Iris pigment epithelial cell (primary cell): ENCODE measurements at places on chromosomes 5 and 9.

DNA sequence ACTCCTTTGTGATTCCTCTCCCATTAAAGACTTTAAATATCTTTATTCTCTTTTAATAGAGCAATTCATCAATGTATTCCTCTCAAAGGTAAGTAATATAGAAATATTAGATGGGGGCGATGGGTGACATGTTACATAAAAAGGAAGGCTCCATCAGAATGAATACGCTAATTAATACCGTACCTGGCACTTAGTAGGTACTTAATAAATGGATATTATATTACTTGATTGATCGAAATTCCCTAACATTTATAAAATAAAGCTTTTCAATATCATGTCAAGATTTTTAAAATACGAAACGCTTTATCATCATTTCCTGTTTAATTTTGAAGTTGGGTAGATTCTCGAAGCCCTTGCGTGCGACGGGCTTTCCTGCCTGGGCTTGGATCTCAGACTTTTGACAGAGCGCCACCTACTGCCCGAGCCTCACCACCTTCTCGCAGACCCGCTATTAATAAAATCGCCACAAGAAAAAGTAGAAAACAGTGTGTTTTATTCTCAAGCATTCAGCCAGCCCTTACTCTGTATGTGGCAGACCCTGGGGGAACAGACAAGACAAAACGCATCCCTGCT lies 99.4 kb downstream of the C5orf15 start:
- peak; percentile 79 for DNase-seq

DNA sequence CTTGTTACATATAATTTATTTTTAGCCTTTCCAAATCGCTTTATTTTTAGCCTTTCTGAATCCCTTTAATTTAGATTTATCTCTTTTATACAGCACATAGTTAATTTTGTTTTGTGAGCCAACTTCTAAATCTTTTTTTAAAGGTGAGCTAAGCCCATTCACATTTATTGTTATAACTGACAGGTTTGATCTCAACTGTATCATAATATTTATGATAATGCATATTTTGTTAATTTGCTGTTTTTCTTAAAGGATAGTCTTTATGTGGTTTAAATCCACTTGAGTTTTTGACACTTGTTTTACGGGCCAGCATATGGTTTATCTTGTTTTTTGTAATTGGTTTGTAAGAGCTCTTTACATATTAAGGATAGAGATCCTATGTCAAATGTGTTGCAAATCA lies 177.8 kb upstream of the SMIM23 start:
- no peak for DNase-seq

GRCh38 chr5:159519365-159519764 lies 189.1 kb upstream of the IL12B start:
- DNase-seq = no peak

DNA sequence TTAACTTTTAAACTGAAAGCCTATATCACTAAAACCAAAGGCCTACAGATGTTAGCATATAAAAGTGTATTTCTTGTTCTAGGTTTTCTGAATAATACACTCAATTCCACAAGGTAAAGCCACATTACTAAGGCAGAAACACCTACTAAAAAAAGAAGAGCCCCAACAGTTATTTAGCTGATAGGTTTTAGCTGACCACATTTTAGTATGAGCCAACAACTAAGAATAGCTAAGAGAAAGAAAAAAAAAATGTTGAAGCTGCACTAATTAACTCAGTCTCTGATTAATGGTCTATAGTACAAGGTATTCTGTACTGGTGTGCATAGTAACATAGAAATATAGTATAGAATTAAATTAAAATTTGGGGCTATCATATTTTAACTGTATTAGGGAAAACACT lies 23.5 kb downstream of the ZFR start:
- no peak for DNase-seq

- peak; percentile 62 for DNase-seq
Observed at GRCh38 chr5:132850066-132850465, 16.2 kb downstream of the GDF9 start.

- no peak for DNase-seq
Observed at GRCh38 chr5:35213608-35214007, 16.7 kb downstream of the PRLR start.

DNA sequence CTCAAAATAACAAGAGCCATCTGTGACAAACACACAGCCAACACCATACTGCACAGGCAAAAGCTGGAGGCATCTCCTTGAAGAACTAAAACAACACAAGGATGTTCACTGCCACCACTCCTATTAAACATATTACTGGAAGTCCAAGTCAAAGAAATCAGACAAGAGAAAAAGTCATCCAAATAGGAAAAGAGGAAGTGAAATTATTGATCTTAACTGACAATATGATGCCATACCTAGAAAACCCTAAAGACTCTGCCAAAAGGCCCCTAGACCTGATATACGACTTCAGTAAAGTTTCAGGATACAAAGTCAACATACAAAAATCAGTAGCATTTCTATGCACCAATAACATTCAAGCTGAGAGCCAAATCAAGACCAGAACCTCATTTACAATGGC lies 30.0 kb upstream of the MACIR start:
- DNase-seq = no peak

- DNase-seq = no peak
Observed at GRCh38 chr5:78265163-78265562, 29.3 kb downstream of the AP3B1 start.
